ENCODE measurements at places on chromosomes 4 and X.

- no peak for DNase-seq
Measured at GRCh38 chr4:73911746-73912145, 42.6 kb downstream of the CXCL1 start.

GRCh38 chr4:37236165-37236564 is 8.4 kb upstream of the NWD2 start:
- no peak for DNase-seq

DNA sequence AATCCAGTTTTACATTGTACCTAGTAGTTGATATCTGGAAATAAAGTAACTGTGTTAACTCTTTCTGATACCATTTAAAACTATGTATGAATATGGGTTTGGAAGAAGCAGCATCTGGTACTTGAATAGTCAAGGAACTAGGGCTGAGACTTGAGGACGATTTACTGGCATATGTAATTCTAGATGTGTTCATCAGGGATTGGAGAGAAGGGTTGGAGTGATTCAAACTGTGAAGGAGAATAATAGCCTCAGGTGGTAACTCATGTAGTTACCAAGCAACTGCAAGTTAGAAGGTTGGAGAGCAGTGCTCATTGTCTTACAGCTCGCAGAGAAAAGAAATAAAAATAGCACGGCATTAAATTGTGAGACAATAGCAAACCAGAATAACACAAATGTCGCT is 29.5 kb upstream of the TXLNG start:
- DNase-seq: no peak

GRCh38 chr4:72896515-72896914 is 173.0 kb downstream of the COX18 start:
- no peak for DNase-seq

DNA sequence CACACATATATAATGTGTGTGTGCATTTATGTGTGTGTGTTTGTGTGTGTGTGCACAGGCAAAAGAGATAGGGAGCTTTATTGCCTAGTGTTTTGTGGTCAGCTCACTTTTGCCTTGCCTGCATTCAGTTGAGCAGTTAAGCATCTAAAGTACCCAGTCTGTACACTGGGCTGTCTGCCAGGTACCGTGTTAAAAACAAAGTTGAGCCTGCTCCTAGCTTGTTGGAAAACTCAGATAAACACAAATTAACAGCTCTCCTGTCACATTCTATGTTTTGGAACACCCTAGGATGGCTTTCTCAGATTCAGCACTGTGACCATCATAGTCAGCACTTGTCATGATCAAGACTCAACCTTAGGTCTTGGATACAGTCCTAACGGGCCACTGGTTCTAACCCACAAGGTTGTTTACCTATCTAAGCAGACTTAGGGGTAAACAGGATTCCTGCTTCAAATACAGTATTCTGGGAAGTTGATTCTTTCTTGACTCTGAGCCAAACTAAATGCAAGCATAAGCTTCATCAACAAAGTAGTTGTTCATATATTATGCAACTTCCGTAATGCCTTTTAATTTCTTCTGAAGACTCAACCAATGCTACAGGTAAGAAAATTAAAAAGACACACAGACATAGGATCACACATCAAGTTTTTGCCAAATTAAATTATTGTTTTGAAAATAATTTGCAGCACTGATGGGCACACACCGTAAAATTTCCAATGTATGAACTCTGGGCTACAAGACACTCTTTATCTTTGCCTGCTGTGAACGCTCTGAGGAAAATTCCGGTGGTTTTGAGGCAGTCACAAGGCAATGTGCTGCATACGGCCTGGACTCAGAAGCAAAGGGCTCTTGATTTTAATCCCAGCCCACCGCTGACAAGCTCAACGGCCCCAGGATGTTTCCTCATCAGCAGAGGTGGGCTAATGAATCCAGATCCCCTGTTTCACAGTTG is 11.3 kb upstream of the CD99 start:
- DNase-seq: no peak

DNA sequence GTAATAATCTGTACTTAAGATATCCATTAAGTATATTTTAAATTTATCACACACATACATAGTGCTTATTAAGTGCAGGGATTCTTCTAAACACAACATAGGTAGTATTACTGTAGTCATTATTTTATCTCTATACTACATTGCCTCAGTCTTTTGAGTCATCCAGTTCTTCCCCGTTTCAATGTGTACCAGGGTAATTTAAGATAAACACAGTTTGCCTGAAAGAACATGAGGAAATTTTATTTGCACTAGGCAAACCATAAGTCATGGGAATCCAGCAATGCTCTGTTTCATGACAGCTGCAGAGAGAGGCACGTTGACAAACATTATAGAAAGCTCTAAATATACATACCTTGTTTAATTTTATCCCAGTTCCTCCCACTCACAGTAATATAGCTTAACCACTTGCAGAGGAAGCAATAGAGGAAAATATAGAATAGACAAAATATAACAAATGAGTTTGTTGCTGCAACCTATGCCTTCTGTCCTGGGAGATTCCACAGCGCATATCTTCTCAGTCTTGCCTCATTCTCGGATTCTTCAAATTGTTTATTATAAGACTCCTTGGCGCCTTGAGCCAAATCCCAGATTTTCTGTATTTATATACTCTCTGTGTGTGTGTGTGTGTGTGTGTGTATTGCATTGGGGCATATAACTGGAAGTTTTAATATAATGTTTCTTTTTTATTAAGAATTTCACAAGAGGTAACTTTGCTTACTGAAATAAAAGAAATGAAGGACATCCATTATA is 258.6 kb downstream of the FAM133A start:
- no peak for DNase-seq

DNA sequence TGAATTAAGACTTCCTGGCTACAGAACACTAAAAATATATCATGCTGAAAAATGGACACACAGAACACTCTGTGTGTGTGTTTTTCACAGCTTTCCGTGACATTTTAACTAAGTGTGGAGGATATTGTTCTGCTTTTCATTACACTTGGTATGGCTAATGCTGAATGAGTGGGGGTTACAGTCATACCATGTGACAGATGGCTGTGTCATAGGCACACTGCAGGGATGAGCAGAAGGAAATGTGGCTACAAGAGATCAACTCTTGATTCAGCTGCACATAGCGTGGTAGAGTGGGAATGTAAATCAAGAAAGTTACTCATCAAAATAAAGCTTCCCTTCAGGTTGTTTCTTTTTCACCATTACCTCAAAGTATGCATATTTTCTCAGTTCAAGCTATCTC is 669.8 kb downstream of the IQCM start:
- no peak for DNase-seq

DNA sequence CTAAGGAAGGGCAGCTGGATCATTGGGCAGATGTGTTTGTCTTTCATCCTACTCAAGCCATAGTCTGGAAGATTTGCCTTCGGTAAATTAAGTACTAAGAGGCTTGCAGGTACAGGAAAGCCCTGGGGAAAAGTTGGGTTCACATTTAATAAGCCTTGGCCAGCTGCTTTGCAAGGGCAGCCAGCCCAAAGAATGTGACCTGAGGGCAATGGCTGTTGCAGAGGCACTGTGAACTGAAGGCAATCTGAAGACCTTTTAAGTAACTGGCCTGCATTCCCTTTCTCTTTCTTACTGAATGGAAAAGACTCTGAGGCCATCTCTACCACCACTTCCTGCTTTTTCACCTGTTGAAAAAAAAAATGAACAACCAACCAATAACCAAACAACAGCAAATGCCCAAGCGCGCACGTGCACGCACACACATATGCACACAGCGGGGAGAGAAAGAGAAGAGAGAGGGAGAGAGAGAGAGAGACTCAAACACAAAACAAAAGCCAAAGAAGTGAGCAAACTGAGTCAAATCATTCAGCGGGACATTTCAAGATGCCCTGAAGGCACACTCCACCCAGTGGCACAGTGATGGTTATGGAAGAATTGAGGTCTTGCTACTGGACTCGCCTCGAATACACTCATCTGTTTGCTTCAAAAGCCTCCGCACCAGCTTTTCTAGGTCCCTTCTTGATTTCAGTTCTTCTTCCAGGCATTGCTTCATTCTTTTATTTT is 19.6 kb downstream of the CD40LG start:
- DNase-seq: no peak

Data from activated CD4-positive, alpha-beta T cell treated with anti-CD3 and anti-CD28 coated beads, Interleukin-2, amount 50 U/mL, for 1 hour (primary cell).